Ecto neural progenitor cell (in vitro differentiated cells): ENCODE measurements at places on chromosomes 4 and X.
A peak's percentile ranks its signal among the peaks of the same experiment; 100 is the strongest.

DNA sequence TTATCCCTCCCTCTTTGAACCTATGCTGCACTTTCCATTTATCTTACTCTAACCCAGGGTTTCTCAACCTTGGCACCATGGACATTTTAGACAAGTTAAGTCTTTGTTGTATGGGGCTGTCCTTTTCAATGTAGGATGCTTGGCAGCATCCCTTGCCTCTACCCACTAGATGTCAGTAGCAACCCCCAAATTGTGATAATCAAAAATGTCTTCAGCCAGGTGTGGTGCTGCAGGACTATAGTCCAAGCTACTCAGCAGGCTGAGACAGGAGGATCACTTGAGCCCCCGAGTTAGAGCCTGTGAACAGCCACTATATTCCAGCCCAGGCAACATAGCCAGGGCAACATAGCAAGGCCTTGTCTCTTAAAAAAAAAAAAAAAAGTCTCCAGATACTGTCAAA, 7.0 kb downstream of the LRCH2 start:
- peak; percentile 49 for DNase-seq

- no peak for DNase-seq
These were observed 641.4 kb downstream of the TRIML1 start for GRCh38 chr4:188780686-188781085.

DNA sequence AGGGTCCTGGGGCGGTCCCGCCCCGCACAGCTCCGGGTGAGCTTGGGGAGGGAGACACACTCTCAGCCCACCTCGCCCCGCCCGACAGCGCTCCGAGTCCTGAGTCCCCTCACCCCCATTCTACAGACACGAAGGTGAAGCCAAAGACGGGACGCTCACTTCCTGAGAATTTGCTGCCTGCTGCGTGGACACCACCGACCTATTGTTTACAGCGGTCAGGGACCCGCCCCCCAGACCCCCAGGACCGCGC, 796 bp upstream of the ZNF141 start:
- DNase-seq = no peak

GRCh38 chr4:86101841-86102240, 258.0 kb downstream of the MAPK10 start:
- no peak for DNase-seq

DNA sequence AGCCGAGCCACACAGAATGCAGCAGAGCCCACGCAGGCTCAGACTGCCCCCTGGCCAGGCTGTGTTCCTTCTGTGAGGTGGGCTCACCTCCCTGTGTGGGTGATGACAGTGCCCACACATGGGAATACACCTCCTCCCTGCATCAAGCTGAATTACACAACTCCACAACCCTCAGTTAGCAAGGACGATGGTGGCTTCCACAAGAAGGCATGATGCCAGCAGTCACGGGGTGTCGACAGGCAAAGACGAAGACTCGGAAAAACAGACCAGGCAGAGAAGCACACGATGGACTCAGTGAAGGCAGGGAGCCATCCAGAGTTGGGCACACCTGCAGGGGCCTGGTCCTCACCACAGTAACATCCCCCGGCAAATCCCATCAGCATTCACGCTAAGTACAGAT, 12.1 kb downstream of the LETM1 start:
- DNase-seq = no peak

- no peak for DNase-seq
These were observed 750.3 kb downstream of the ARAP2 start for GRCh38 chr4:35493977-35494376.
